Omental fat pad (tissue), 4 donors: ENCODE measurements at places on chromosomes 7 and 10.

- no peak for DNase-seq
Measured at GRCh38 chr7:17952387-17952786, 12.1 kb upstream of the SNX13 start.

GRCh38 chr10:15814565-15814964 is 45.7 kb downstream of the MINDY3 start:
- DNase-seq = no peak

- no peak for DNase-seq
Measured at GRCh38 chr10:44725404-44725803, 185.7 kb upstream of the TMEM72 start.

- no peak for DNase-seq
Measured at GRCh38 chr10:67676208-67676825, 19.7 kb downstream of the CTNNA3 start.

DNA sequence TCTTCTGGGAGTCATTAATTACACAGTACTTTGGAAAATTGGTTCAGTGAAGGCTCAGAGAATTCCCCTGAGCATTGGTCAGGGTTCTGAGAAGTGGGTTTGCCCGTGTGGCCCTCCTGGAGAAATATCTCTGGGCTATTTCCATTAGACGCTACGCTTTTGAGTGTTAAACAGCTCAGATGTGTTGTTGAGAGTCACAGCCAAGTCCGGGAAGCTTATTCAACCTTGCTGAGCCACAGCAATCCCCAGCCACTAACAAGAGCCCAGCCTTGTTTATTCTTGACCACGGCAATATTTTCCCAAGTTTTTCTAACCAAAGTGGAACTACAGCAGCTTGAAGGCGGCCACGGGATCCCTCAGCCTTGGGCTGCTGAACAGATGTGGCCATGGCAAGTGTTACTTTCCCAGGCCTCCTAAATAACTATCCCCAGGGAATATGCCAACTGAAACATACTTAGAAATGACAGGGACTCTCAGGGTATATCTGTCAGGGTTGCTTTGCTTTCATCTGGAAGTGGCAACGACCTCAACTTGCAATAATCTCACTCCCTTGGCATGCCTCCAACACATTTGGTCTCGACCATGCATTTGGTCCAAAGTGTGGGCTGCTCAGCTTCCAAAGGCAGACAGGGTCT is 214.7 kb downstream of the EMX2 start:
- DNase-seq = no peak

DNA sequence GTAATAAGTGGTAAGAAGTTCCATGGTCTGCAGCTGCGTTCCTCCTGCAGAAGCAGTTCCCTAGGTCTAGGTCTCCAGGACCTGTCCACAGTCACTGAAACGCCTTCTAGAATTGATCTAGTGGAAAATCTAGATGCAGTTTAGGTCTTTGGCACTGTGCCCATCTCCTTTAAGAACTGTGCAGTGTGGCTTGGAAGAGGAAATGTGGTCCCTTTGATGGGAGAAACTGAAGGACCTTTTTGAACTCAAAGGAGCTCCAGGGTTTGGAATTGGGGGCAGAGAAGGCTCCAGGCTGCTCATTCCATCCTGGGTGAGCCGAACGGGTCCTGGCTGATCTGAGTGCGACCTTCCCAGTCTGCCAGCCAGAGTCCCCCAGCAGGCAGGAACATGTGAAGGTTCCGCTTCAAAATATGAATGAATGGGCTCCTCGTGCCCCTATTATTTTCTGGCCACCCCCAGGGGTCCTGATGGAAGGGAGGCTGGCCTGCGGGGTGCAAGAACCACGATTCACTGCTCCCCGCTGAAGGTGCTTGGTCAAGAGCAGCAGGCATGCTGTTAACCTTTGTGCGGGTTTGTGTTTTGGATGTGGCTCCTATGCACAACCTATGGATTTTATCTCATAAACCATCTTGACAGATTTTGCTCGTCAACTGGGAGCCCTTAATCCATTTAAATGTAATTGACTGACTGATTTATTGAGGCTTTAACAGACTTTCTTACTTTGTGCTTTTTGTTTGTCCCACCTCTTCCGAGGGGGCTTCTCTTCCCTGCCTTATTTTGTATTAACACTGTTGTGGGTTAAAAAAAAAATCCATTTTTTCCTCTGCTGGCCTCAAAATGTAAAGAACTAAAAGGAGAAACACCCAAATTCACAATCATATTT is 36.7 kb downstream of the ZNF467 start:
- no peak for DNase-seq

DNA sequence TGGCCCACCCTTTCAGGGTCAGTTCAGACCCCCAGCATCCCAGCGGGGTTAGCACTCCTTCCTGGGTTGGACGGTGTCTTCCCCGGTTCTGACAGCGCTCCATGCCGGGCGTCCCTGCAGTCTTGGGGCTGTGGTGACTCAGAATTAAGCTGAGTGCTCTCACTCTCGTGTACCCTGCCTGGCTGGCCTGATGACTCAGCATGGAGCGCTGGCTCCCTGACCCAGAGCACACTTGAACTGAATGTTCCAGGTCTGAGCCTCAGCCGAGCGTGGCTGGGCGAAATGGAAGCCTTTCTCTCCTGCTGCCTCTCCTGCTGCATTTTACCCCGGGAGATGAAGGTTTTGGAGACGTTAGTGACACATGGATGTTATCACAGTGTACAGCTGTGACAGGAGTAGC is 7.1 kb downstream of the BAG3 start:
- DNase-seq = no peak

GRCh38 chr10:99595770-99596465 is 24.3 kb downstream of the SLC25A28 start:
- no peak for DNase-seq

GRCh38 chr10:5106553-5106952 is 12.3 kb downstream of the AKR1C3 start:
- no peak for DNase-seq

GRCh38 chr10:48573045-48573444 is 31.8 kb downstream of the ARHGAP22 start:
- no peak for DNase-seq

GRCh38 chr7:123242467-123243092 is 42.8 kb upstream of the SLC13A1 start:
- no peak for DNase-seq

DNA sequence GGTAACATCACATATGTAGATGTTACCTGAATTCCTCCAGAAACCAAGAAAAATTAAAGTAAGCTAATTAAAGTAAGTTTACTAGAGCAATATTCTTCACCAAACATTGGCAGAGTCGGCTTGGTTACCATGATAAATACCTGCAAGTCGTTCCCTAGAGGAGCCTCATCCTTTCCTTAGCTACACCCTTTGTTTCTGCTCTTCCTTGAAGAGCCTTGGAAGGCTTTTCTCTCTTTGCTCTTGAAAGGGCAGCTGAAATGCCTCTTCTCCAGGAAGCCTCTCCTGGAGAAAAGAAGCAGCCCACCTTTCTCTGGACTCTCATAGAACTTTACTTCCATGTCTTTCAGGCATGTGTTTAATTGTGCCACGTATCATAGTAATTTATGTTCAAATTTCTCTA is 34.9 kb upstream of the CALD1 start:
- DNase-seq = no peak

DNA sequence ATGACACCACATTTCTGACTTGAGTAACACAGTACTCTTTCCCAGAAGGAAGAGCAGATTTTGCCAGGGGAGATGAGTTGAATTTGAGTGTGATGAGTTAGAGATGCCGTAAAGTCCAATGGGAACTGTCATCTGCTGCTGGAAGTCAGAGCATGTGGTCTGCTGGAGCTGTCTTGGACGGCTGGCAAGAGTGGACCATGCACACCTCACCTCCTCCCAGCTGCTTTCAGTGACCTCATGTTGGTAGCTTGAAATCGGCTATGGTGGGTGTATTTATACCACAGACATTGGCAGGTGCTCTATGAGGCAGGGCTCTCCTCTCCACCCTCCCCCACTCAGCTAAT is 82.3 kb downstream of the COL13A1 start:
- no peak for DNase-seq

GRCh38 chr7:99143853-99144672 is at the start of gene SMURF1:
TSS of gene SMURF1 (minus strand) at chr7:99144108. CDS start at chr7:99143780, 328 bp downstream.
- DNase-seq = no peak
